ENCODE measurements at places on chromosomes 12 and 14.
A peak's percentile ranks its signal among the peaks of the same experiment; 100 is the strongest.

DNA sequence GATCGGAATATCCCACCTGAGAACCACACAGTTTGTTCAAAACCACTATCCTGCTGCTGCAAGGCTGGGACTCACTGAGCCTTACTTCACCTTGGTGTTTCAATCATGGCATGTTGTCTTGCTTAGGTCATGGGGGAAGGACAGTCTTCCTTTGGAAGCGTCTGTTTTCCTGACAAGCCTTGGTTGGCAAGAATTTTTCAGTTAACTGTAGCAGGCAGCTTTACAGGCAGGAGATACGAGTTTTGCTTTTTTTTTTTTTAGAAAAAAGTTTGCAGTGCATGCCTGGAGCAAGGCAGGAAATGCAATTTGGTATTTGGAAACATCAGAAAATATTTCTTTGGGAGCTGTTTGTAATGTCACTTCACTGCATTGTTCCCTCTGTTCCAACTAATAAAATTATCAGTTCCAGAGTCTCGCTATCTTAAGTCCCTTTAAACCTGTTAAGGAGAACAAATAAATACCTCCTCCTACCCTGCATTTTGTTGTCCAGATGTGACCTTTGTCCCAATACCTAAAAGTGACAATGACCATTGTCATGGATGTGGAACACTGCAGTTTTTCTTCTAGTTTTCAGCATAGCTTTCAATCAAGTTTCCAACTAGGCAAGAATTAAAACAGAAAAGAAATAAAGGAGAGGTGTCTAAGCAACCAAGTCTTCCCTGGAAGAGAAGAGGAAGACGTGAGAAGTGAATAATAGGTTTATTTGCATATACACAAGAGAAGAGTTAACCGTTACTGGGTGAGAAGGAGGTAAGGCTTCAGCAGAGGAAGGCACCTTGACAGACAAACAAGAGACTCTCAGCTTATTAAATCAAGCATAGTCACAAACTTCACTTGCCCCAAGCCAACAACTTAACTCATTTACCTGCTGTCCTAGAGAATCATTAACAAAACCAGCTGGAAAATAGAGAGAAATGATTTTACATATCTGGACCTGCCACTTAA is 71.4 kb upstream of the ACTN1 start:
- no peak for DNase-seq

GRCh38 chr14:81436296-81437138 is 36.4 kb upstream of the STON2 start:
- peak; percentile 46 for DNase-seq

- no peak for DNase-seq
These were observed at the start of gene TSPAN11 for GRCh38 chr12:30926243-30927221. Gene TSPAN11, plus strand, starts transcription at chr12:30926748. Its CDS starts 27,244 bp downstream, at chr12:30953992.

- DNase-seq = no peak
These were observed 54.3 kb downstream of the PLCZ1 start for GRCh38 chr12:18683327-18684013.

DNA sequence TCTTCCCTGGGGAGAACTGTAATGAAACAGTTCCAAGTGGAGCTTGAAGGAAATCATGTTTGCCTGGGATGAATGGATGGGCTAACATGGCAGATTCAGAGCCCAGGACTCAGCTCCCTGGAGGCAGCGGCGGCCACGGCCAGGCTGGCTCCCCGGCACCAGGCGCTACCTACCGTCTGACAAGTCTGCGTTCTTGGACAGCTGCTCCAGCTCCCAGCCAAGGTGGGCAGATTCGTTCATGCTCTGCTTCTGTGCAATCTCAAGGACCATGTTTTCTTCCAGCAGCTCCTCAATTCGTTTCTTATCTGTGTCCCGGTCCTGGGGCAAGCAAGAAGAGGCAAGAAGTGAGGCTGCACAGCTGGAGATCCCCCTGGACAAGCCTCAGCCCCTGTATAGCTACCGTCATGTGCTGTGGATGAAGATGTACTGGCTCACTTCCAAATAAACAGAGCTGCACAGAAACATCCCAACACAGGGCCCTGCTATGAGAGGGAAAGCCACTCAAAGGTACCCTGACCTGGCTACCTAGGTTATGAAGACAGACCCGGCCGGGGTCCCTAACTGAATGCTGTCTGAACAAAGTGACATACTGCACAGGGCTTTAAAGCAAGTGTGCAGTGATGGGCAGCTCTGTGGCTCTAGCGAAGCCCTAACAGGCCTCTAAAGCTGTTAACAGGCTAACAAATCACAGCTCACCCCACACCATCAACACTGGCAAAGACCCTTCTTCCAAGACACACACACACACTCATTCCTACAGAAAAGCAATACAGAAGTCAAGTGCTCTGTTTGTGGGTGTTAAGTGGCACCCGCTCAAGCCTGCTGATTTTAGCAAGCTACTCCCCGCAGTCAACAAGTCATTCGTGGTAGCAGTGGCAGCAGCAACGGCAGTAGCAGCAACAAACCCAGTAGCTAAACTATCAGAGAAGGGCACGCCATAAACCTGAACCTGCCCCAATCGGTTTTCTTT is 80.4 kb upstream of the GPR68 start:
- no peak for DNase-seq

GRCh38 chr14:105346876-105347586 is 32.5 kb downstream of the PACS2 start:
- no peak for DNase-seq

GRCh38 chr12:119512772-119513497 is 80.6 kb upstream of the TMEM233 start:
- DNase-seq = no peak

GRCh38 chr14:43789458-43789857 is 717.6 kb downstream of the FSCB start:
- no peak for DNase-seq

DNA sequence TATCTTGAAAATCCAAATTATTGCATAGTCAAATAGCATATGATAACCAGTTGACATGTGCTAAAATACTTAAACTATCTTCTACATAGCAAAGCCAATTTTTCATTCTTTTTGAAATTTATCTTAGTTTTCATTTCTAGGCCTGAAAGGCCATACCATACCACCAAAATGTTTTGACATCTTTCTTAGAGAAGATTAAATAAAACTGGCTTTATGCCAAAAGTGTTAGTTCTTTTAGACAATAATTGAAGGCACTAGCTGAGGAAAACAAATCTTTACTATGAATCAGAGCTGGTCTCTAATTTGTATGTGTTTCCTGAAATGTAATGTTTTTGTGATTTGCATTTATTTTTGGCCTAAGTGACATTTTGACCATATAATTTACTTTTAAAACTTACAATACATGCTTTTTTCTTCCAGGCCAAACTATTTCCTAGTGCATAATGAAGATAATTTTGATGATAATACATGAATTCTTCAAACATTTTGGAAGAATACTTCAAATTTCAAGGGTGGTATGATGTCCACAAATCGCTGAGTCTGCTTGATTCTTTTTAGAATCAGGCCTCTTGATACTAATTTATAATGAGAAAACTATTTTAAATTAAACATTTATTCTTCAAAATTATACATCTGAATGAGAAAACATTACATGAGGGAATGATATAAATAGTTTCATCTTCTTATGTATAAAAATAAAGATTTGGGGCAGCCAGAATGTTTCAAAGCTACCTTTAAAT is 6.5 kb upstream of the KCNMB4 start:
- no peak for DNase-seq
